ENCODE measurements at places on chromosomes 1 and 21.

DNA sequence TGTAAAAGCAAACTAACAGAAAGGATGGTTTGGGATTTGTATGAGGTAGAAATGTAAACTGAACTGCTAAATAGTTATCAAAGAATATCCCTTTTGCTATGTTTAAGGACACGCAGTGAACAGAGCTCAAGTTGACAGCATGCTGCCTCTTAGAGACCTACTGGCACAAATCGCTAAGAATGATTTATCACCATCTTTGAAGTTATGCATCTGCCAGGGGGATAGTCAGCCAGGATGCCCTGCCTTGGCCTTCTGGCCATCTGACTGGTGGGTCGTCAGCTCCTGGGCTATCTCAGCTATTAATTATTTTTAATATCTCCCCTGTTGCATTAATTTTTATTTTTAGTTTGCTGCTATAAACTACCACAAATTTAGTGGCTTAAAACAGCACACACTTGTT is 334.8 kb upstream of the KAZN start:
- DNase-seq: no peak

DNA sequence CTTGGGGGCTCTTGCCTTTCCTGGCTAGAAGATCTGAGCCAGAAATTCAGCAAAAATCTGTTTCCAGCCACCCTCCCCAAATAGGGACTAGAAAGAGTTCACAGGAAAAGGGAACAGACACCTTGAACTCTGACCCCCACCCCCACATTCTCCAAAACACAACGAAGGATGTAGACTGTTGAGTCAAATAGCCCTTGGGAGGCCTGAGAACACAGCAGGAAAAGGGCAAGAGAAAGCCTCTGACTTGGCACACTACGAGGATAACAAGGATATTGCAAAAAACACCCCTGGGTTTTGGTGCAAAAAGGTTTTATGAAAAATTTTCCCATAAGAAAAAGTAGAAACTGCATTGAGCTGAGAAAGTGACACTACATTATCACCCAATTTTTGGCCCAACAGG is 1.9 kb upstream of the YRDC start:
- DNase-seq: no peak

DNA sequence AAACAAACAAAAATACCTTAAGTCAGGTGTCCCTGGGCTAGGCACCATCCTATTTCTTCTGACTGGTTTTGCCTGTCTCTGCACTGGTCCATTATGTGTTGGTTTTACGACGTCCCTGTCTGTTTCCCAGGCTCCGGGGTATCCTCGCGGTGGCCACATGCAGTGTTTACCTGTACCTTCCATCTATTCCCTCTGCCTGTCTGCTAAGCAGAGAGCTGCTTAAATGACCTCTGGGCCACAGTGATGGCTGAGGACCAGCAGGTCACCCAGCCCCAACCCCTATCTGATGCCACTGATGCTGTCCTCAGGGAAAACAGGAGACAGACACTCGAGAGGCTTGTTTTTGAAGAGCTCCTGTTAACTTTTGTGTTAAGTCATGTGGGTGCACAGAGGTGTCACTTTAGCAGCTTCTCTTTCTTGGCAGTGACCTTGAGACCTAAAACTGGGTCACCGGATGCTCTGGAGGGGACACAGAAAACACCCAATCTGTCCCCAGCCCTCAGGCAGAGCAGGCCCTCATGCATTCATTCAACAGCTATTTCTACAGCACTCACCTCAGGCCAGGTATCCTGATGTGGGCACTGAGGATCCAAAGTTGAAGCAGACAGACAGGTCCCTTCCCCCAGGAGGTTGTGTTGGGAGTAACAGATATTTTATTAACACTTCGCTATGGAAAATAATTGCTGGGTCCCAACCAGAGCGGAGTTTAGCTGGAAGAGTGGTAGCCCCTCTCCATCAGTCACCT is 4.4 kb upstream of the EFHD2 start:
- DNase-seq: no peak

DNA sequence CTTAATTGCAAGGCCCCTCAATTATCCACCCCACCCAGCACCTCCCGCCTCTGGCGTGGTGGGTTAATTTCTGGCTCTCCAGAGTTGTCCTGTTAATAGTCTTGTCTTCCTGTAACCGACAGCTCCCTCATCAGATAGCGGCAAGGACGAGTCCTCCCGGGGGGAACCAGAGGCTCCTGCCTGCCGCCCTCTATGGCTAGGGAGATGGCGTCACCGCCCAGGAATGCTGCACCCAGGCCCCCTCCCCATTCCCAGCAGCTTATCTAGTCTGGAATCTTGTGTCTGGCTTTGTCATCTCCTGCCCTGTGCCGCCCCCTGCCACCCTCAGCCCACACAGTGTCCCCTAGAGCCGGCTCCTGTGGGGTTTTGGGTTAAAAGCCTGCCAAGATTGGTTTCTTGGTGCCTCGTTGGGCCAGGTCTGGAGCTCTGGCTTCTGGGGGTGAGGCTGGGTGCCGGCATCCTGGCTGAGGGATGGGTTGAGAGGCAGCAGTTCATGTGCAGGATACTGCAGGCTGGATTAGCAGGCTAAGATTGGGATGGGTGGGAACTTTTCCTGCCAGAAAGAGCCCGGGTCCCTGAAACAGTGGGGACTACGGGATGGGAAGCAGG is 48.8 kb downstream of the EDN2 start:
- peak; percentile 75 for DNase-seq

- DNase-seq: peak; percentile 74
Observed at GRCh38 chr1:68321084-68321685, 88.9 kb upstream of the WLS start.

- no peak for DNase-seq
Observed at GRCh38 chr1:11948822-11949458, 14.4 kb downstream of the PLOD1 start.

DNA sequence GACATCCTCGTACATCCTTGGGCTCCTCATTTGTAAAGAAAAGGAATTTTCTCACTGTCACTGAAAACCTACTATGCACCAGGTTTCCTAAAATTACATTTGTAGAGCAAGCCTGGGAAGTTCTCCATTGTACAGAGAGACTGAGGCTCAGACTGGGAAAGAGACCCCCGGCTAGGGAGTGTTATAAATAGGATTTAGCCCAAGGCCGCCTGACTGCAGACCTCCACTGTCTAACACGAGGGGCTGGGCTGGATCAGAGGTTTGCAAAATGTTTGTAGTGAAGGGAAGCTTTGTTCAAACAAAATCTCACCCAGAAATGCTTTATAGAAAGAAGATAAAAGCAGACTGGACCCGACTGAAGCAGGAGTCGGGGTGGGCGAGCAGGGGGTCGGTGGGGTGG is 131.3 kb downstream of the ACTL8 start:
- DNase-seq: no peak

- DNase-seq: no peak
Observed at GRCh38 chr1:167331650-167332049, 111.0 kb downstream of the POU2F1 start.

DNA sequence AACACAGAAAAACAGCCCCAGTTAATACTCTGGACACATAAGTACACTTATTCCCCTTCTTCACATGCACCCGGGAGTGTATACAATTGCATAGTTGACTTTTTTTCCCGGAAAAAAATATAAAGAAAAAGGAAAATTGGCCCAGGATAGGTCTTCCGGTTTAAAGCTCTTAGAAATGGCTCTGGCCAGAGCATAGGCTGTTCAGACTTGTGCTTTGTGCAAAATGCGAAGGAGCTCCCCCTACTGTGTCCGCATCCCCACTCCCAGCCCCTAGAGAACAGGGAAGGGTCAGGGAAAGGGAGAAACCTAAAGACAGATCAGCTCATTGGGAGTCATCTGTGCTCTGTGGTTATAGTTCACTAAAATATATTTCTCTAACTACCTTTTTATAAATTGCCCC is 5.5 kb upstream of the MTMR11 start:
- DNase-seq: peak; percentile 66

DNA sequence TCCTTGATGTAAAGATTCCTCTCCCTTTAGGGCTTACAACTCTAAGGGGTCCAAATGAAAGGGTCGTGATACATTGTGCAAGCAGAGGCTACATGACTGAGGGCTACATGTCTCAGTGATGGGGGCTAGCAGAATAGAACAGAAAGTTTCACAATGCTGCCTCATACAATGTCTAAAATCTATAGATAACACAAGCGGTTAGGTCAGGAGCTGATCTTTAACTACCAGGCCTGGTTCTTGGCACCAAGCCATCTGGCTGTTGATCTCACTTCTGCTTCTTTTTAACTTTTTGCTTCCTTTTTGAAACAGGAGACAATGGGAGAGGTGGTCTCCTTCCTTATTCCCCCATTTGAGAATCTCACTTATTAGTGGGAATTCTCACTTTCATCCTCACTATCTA is 710.2 kb downstream of the AMY1C start:
- DNase-seq: no peak

DNA sequence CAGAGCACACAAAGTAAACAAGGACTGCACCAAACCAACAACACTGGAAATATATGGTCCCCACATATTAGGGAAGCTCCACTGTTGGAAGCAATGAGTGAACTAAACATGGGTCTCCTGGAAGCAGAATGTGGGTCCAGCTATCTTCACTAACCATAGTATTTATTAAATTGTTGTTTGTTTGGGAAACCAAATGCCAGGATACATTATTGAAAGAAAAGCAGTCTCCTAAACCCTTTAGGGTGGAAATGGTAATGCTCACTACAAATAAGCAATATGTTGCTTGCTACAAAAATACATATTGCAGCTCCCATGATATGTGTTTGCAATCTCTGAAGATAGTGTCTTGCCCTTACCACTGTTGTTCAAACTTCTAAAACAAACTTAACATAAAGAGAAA is 2.2 kb downstream of the NEGR1 start:
- no peak for DNase-seq

- no peak for DNase-seq
Observed at GRCh38 chr21:35050348-35051286, 1.5 kb upstream of the RUNX1 start.

DNA sequence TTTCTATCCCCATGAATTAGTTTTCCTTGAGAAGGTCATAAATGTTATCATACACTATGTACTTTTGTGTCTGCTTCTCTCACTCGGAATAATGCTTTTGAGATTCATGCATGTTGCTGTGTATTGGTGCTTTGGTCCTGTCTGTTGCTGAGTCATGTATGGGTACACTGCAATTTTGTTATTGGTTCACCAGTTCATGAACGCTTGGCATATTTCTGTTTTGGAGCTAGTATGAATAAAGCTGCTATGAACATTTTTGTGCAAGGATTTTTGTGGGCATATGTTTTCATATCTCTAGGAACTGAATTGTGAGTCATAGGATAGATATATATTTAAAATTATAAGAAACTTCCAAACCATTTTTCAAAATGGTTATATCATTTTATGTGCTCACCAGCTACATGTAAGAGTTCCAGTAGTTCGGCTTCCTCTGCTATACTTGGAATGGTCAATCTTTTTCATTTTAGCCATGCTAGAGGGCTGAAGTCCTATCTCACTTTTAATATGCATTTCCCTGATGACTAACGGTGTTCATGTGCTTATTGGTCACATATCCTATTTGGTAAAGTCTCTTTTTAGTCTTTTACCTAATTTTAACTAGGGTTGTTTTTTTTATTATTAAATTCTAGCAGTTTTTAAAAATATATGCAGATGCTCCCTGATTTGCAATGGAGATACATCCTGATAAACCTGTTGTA is 38.2 kb downstream of the ETS2 start:
- DNase-seq: no peak

- peak; percentile 68 for DNase-seq
Observed at GRCh38 chr1:47186267-47187185, 3.3 kb downstream of the PDZK1IP1 start.

GRCh38 chr1:87915771-87916170 is 587.1 kb downstream of the LMO4 start:
- no peak for DNase-seq

GRCh38 chr1:183569141-183569540 is 21.1 kb downstream of the NCF2 start:
- no peak for DNase-seq

DNA sequence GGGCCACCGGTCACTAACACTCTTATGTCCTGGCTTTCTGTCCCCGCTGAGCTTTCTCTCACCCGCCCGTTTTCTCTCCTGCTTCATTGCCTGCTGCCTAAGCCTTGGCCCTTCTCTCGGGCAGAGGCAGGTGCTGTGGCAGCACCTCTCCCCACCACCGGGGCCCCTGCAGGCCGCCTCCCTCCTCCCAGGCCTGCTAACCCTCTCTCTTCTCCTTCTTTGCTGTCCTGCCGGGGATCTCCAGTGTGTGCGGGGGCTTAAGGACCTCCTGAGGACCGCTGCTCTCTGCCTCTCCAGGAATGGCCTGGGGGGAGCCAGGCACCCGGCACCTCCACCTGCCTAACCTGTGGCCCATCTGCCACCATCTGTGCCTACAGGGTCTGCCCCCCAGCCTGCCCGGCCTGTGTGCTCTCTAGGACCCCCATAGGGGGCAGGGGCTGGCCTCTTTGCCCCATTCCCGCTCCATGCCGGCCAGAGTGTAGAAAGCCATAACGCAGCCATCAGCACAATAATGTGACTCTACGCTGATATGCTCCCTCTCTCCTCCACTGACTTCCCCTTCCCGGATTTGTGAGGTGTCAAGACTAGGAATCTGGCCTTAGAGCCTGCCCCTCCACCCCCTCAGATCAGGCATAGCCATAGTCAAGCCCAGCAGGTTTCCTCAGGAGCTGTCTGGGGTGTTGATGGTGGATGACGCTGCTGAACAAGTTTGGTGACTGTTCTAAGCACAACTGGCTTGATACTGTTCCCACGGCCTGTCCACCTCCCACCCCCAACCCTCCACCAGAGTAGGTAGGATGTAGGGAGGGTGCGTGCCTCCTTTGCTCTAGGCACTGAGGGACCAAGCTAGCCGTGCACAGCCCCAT is 6.1 kb upstream of the SFN start:
- DNase-seq: no peak

DNA sequence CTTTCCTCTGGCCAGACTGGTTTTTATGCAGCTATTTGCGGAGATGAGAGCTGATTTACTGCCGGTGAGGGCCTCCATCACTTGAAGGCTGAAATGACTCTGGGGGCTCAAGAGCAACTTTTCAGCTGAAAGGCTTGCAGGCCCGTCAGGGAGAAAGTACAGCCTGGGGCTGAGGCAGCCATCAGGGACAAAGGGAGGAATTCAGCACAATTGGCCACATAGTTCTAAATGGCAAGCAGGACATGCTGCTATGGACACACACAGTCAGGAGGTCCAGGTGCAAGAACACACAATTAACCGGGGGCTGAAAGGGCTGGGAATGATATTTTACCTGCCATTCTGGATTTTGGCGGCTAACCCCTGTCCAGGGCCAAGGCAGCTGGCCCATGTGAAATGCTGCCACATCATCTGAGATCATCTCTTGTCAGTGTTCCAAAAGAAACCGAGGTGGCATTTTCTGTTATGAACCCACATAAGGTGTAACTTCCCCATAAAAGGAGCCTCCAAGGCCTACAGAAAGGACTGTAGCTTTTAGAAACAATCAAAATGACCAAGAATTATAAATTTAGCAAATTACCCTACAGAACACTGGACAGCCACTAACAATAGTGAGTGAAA is 58.2 kb downstream of the LMX1A start:
- no peak for DNase-seq

- DNase-seq: no peak
Observed at GRCh38 chr1:2584686-2585317, 1.8 kb upstream of the PRXL2B start.

- DNase-seq: no peak
Observed at GRCh38 chr1:54014009-54014629, 3.9 kb downstream of the LDLRAD1 start.

Measured in Caco-2 (cell line).